Ascending aorta (tissue), 2 donors: ENCODE measurements at places on chromosomes 5 and 9.

GRCh38 chr9:121672986-121673385 is 21.6 kb downstream of the DAB2IP start:
- DNase-seq, result no peak

DNA sequence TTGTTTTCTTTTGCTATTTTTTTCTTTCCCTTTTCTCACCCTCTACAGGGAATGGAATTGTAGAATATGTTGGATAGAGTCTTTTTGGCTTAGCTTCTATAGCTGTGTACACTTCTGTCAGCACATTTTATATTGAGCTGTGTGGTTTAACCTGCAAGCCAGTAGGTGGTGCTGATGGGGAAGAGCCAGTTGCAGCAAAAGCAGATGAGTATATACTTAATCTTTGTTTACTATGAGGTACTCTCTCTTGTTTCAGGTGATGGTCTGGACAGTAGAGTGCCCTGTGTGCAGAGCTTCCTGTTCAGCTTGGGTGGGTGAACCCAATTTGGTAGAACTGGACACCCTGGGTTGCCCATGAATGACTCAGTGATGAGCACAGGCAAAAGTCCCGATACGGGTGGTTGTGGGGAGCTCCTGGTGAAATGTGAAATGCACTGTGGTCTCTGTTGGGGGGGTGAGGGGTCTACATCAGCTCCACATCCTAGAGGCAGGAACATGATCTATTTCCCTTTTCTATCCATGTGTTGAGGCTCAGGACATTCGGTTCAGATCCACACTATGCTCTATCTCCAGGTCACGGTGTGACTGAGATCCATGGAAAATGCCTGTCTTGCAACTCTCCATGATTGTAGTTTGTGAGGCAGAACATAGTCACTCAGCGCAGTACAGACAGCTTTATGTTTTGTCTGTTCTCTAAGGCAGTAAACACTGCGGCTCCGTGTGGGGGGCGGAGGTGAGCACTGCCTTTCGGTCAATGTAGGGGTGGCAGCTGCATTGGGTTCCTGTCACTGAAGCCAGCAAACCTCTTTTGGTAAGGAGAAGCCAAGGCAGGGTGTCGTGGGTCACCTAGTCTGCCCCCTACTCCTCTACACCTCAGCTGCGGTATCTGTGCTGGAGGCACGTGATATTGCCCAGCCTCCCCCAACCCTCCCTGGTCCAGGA is 353.2 kb downstream of the PRR16 start:
- DNase-seq, result no peak

DNA sequence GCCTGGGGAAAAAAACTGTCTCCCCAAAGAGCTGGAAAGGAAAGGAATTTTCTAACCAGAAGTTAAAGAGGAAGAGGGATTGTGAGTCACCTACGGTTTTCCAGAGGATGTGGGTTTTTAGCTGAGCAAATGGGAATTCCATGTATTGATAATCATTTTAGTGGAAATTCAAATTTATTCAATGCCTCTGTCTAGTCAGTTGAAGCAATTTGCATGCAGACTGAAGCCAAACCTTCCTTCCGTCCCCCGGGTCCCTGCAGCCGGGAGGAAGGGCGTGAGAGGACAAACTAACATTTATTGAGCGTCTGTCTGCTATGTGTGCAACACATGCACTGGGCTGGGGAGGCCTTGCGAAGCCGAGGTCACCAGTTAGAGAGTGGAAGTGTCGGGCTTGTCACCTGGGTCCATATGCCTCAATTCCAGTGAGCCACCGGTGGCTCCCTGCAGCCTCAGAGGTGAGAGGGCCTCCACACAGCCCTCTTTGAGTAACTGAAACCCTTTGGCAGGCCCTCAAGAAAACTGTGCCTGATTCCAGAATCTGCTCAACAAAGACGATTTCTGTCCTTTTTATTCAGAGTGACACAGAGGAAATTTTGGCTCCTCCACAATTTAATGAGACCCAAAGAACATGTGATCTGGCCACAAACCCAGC is 70.3 kb downstream of the COL27A1 start:
- no peak for DNase-seq

GRCh38 chr9:78396087-78396486 is 99.2 kb downstream of the PSAT1 start:
- DNase-seq, result no peak

DNA sequence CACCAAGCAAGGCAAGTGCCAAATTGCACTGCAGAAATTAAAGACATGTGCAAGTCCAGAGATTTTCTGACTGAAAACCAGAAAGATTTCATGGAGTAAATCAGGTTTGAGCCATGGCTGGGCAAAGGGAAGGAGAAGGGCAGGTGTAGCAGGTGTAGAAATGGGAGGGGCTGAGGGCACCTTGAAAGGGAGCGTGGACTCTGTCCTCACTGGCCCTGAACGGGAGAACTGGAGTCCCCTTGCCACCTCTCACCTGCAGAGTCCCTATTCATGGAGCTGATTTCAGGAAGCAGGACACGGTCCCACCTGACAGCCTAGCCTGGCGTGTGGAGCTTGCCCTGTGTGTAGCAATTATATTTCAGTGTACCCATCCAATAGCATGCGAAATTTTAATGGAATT is 46.3 kb downstream of the UBE2QL1 start:
- DNase-seq, result no peak

- DNase-seq, result no peak
Measured at GRCh38 chr5:78552729-78553342, 95.7 kb downstream of the LHFPL2 start.

DNA sequence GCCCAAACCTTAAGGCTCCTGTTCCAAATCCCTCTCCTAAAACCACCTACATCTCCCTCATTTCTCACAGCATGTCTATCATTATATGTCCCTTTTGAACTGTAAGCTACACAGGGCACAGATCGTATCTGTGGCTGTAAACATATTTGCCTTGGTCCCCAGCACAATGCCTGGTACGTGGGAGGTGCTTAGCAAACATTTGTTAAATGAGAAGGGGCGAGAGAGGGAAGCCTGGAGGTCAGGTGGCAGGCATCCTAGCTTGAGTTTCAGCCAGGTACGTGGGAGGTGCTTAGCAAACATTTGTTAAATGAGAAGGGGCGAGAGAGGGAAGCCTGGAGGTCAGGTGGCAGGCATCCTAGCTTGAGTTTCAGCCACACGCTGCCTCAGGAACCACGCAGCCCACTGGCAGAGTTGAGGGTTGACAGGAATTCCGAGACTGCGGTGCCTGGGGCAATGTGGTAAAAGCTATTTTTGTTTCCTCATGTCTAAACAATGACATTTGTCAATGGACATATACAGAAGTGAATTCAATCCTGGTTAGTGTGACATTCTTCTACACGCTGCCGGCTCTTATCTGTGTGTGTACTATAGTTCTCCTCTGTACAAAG is 113.6 kb downstream of the EFNA5 start:
- no peak for DNase-seq

- no peak for DNase-seq
Measured at GRCh38 chr9:5841771-5842573, 9.1 kb upstream of the ERMP1 start.

DNA sequence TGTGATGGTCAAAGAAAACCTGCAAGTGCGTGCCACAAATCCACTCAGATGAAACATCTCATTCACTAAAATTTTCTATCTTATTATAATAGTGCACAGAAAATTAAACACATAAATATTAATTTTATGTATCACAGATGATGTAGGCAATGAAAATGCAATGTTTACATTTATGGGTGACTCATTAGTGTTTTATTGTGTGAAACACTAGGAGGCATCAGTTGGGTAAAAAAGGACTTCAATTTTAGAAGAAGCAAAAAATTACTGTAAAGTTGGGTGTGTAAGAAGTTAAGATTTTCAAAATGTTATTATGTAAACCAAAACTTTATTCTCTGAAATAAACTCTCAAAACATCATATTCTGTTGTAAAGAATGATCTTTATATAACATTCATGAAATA is 4.0 kb downstream of the MEF2C start:
- no peak for DNase-seq

- DNase-seq, result no peak
Measured at GRCh38 chr9:97388721-97389238, 23.1 kb upstream of the TDRD7 start.

GRCh38 chr5:142512043-142513042 is 173.5 kb downstream of the FGF1 start:
- DNase-seq, result peak; percentile 61

- DNase-seq, result no peak
Measured at GRCh38 chr5:94175912-94176311, 434.5 kb upstream of the POU5F2 start.

DNA sequence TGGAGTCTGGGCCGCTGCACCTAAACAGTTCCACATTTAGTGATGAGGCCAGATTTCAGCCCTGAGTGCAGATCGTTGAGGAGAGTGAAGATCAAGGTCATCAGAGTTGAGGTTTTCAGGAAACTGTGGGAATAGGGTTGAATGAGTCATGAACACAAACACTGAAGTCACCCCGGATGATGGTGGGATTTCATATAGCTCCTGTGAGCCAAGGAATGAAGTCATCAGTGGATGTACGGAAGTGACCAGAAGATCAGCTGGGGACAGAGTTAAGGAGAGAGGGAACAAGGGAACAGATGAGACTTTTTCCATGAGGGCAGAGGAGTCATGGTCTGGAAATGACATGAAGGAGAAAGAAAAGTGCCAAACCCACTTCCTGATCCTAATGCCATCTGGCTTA is 36.5 kb downstream of the PALM2AKAP2 start:
- DNase-seq, result peak; percentile 42

GRCh38 chr5:1547236-1547635 is 23.5 kb upstream of the LPCAT1 start:
- no peak for DNase-seq

GRCh38 chr5:74212336-74212735 is 428.2 kb downstream of the ENC1 start:
- DNase-seq, result no peak

DNA sequence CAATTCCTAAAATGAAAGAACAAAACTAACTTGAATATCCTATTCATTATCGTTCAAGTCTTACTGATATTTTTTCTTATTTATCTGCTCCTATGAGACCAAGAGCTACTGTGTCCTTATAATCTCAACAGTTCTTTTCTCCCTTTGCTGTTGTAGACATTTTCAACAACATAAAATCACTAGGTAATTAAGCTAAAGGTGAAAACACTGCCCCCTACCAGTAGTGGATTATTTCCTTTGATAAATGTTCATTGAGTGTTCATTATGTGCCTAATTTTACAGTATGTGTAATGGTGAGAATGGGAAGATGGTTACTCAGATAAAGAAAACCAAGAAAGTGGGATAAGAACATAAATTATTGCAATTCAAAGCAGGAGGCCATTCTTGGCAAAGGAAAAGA is 41.4 kb upstream of the PAPPA start:
- DNase-seq, result no peak

GRCh38 chr5:180804129-180804618 is 1.6 kb upstream of the MGAT1 start:
- DNase-seq, result no peak

DNA sequence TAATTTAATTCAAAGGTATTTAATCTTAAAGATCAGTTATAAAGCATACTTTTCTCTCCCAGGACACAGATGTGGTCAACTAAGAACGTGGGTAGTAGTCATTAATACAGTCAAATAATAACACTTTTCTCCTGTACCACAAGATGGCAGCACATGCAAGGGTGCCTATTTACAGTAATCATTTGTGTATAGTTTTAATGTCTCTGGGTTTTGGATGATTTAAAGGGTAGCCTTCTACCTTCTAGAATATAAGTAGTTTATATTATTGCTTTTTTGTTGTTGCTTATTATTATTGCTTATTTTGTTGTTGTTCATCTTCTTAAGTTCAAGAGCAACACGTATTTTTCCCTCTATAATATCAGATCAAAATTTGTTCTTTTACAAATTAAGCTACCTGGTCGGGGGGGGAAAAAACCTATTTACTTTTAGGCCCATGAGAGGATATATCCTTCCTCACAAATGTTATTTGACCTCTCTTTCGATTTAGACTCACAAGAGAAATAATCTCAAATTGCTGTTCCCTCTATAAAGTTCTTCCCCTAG is 59.6 kb upstream of the SLC27A6 start:
- DNase-seq, result no peak

GRCh38 chr5:117604845-117605244 is 1030.2 kb upstream of the SEMA6A start:
- no peak for DNase-seq

- DNase-seq, result no peak
Measured at GRCh38 chr9:93043122-93043521, 15.4 kb upstream of the SUSD3 start.

GRCh38 chr9:93725382-93725781 is 149.0 kb downstream of the PHF2 start:
- DNase-seq, result no peak

GRCh38 chr5:154046486-154046885 is 7.7 kb downstream of the MFAP3 start:
- no peak for DNase-seq

GRCh38 chr5:854217-854616 is 3.4 kb upstream of the ZDHHC11 start:
- no peak for DNase-seq

GRCh38 chr9:4321554-4321953 is 21.7 kb upstream of the GLIS3 start:
- DNase-seq, result no peak

DNA sequence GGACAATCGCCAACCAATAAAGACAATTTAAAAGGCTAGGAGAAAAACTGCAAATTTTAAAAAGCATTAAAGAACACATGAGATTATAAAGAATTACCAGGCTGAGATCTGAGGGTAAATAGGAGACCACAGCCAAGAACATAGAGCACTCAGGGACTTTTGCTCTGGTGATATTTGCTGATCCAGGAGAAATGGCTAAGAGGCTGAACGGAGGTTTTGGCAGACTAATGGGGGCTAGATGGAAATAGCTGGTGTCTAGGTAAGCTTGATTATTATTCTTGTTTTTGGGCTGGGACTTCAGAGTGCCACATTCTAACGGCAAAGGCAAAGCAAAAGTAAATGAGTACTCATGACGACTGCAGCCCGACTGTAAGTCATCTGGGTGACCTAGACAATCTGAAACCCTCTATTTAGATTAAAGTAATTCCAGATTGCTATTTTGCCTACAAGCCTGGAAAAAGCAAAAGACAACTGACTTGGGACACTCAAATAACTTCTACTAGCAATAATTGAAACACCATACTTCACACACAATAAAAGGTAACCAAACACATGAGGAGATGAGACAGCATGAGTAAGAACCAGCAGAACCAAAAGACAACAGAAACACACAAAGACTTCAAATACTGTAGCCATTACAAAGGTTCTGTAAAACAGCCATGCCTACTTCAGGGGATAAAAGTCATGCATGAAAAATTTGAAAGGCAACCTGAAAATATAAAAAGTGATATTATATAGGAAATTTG is 68.8 kb downstream of the JAKMIP2 start:
- DNase-seq, result no peak

GRCh38 chr5:93193431-93194347 is 387.3 kb downstream of the NR2F1-AS1 start:
- no peak for DNase-seq

GRCh38 chr5:1724822-1725602 is 74.6 kb downstream of the MRPL36 start:
- no peak for DNase-seq

DNA sequence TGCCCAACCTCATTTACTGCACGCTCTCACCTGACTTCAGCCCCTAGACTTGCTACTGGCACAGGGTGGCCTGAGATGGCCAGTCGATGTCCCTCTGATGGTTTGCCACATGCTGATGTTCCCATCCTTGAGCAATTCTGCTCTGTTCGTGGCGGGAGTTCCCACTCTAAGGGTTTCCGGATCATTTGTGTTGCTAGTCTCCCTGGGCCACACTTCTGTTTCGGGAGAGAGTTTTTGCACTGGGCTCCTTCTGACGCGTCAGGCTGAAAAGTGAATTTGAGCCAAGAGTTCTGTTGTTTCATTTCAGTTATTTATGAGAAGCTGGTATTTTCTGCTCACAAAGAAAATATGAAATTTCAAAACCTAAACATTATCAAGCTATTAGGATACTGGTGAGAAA is 597.7 kb downstream of the BNC2 start:
- no peak for DNase-seq
